ENCODE measurements at places on chromosomes 6 and 20.

DNA sequence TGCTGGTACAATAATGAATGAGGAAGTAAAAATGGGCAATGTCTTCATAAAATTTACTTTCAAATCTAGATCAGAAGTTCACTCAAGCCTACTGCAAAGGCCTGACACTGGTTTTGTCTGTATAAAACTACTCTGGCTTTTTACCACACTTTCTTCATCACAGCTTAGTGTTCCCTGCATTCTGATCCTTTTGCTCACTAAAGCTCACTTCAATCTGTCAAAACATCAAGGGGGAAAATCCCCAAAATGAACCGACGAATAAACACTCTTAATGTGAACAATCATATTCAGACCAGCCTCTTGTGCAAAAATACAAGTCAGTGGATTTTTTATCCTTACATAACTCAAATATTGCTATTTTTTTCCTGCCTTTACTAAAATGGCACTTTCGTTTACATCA lies 98.5 kb downstream of the PRDM1 start:
- no peak for DNase-seq

DNA sequence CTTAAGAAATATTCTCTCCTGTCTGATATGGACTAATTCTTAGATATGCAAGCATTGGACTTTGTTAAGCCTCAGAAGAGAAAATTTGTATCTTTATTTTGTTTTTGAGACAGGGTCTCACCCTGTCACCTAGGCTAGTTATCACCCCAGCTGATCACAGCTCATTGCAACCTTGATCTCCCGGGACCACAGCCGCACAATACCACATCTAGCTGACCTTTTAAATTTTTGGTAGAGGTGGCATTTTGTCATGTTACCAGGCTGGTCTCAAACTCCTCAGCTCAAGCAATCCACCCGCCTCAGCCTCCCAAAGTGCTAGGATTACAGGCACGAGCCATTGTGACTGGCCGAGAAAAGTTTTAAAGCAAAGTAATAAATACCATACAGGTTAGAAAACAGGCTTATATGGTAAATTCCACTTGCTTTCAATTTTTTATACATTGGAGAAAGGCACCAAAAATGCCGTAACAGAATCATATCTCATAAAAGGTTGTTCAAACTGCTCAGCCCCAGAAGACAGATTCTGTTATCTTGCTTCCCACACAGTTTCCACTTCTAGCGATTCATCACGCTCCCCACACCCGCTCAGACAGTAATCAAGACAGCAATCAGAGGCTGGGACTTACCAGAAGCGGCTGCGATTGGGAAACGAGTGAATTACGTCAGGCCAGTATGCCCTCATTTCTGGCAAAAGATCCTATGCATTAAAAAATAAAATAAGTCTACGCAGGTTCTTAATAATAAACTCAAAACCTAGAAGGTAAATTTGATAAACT lies 13.8 kb downstream of the RNASET2 start:
- no peak for DNase-seq

DNA sequence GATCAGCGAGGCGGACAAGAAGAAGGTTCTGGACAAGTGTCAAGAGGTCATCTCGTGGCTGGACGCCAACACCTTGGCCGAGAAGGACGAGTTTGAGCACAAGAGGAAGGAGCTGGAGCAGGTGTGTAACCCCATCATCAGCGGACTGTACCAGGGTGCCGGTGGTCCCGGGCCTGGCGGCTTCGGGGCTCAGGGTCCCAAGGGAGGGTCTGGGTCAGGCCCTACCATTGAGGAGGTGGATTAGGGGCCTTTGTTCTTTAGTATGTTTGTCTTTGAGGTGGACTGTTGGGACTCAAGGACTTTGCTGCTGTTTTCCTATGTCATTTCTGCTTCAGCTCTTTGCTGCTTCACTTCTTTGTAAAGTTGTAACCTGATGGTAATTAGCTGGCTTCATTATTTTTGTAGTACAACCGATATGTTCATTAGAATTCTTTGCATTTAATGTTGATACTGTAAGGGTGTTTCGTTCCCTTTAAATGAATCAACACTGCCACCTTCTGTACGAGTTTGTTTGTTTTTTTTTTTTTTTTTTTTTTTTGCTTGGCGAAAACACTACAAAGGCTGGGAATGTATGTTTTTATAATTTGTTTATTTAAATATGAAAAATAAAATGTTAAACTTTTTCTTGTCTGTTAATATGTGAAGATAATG lies 2.2 kb downstream of the HSPA1B start:
- no peak for DNase-seq

DNA sequence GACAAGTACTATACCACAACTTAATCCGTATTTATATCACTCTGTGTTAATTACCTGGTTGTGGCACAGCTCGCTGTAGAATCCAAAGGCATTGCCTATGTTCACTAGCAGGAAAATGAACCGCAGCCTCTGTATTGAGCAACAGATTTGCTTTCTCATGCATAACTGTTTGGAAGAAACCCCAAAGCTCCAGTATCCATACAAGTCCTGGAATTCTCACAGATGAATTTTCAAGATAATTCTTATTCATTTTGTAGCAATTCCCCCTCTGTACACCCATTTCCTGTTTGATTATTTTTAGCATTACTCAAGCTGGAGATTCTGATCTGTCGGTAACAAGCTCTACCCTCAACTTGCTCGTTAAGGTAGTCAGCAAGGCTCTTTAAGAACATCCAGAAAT lies 63.5 kb downstream of the STMND1 start:
- DNase-seq: no peak

DNA sequence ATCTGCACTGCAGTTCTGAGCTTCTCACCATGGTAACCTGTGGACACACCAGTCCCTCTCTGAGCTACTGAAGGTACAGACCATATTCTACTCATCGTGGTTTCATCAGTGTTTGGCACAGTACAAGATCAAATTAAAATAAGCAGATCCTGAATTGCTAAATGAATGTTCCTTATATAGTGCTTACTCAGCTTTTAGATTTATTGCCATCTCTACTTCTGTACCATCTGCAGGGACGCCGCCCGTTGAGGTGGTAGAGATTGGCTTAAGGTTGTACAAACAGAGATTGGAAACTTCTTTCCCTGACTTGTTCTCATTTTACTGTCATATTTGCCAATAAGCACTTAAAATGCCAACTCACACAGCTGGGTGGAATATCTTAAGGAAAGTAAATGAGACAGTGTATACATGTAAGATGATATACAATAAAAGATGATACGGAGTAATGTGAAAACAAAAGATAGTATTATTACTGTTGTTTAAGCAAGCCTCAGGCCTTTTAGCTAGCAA lies 223.4 kb upstream of the FOXQ1 start:
- DNase-seq: no peak

DNA sequence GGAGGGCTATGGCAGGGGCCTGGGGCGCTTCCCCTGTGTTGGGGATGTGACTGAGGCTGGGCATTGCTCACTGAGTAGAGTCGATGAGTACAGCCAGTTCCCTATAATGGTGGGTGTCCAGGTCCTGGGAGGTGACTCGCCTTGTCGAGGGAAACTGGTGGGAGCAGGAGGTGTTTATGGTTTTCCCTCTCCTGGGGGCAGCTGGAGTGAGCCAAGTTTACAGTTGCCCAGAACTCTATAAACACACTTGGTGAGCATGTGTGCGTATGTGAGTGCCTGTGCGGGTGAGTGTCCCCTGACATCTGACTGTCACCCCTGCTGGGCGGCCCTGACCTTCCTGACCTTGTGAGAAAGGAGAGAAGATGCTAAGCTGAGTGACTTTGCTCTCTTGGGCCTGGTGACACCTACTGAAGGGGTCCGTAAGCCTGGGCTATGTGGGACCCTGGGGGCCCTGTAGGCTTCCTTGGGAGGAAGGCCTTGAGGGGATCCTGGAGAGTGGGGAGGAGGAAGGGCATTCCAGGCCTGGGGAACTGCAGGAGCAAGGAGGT lies 65.9 kb downstream of the VEGFA start:
- no peak for DNase-seq

GRCh38 chr20:37066168-37066567 lies 29.6 kb downstream of the RBL1 start:
- DNase-seq: no peak

GRCh38 chr6:30720738-30721197 lies 616 bp downstream of the TUBB start:
- peak; percentile 24 for DNase-seq

- DNase-seq: no peak
These were observed 2.1 kb downstream of the NQO2 start for GRCh38 chr6:3001773-3002293.

DNA sequence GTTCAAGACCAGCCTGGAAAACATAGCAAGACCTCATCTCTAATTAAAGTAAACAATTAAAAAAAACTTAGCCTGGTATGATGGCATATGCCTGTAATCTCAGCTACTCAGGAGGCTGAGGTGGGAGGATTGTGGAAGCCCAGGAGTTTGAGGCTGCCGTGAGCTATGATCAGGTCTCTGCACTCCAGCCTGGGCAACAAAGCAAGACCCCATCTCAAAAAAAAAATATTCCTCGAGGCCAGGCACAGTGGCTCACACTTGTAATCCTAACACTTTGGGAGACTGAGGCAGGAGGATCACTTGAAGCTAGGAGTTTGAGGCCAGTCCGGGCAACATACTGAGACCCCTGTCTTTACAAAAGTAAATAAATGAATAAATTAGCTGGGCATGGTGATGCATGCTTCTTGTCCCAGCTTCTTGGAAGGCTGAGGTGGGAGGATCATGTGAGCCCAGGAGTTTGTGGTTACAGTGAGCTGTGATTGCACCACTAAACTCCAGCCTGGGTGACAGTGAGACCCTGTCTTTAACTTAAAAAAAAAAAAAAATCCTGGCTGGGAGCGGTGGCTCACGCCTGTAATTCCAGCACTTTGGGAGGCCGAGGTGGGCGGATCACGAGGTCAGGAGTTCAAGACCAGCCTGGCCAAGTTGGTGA lies 9.3 kb upstream of the C2 start:
- no peak for DNase-seq

DNA sequence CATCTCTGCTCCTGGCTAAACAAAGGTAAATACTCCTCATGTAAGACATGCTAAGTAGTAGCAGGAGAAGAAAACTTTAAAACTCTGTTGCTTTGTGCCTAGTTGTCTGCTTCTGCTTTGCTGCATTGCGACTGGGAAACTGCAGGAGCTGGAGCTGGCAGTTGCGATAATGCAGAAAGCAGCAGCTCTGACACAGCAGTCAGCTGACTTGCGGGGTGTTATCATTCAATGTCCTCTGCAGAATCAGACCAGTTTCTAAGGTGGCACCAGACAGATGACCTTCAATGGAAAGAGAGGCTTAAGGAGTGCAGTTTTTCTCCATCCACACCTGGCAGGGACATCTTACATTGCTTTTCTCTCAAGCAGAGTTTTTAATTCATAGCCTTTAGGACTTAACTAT lies 69.9 kb upstream of the SOX4 start:
- no peak for DNase-seq

DNA sequence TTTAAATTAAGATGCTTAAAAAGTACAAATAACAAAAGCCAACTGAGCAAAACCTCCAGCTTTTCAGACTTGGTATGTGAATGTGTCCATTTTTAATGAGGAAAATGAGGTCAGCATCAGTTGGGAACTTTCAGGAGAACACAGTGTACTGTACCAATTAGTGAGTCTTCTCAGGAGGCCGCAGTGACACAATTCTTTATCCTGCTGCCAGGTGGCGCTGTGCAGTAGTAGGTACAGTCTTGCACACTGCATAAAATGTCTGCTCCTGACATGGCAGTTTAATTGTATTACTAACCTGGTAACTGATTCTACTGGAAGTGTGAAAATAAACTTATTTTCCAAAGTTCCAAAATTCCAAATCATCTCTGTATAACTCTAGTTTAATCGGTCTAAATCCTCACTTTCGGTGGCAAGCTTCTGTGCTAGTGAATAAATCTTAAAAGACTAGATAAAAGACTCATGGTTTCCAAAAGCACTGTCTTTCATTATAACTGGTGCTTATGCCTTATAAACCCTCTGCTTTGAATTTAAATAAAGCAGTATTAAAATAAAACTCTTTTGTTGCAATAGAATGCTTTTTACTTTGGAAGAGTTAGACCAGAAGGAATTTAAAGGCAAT lies 214.8 kb upstream of the MMS22L start:
- DNase-seq: peak; percentile 18

DNA sequence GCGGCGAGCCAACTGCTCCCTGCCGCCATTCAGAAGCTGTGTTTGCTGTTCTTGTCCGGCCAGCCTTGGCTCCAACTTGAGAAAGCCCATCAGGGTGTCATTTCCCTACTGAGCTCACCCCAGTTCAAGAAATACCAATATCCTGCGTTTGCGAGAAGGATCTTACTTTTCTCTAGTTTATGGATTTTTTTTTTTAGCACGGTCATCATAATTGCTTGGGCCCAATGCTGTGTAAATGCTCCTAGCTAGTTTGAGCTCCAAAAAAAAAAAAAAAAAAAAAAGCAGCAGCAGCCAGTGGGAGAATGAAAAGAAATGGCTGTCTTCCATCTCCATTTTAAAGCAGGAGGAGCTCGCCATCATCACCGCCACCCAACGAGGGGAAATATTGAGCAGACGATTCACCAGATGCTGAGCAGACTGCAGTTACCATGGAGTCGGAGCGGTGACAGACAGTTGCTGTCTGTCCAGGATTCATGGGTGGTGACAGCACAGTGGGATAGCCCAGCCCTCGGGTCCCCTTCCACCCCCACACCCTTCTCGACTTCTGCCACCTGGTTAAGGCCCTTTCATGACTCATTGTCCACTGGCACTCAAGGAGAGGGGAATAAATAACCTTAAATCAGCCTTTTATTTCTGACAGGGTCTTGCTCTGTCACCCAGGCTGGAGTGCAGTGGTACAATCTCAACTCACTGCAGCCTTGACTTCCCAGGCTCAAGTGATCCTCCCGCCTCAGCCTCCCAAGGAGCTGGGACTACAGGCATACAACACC lies 132.4 kb upstream of the SNX9 start:
- no peak for DNase-seq

DNA sequence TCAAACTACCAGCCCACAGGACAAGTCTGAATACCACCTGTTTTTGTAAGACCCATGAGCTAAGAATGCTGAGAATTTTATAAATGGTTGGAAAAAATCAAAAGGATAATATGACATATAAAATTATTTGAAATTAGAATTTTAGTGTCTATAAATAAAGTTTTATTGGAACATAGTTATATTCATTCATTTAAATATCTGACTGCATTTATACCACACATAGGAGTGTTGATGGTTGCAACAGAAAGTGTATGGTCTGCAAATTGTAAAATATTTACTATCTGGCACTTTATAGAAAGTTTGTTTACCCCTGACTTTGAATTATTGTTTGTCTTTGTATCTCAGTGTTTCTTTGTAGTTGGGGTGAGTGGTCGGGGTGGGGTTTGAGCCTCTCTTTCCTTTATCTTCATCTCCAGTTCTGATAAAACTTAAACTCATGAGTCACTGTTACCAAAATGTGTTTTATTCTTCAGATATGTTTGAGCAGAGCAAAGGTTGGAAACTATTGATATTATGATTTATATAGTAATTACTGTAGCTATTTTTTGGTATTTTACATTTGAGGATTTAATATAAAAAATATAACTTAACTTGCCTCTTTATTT lies 55.5 kb downstream of the CD2AP start:
- no peak for DNase-seq

GRCh38 chr6:44735630-44735963 lies 348.1 kb downstream of the CDC5L start:
- DNase-seq: no peak

DNA sequence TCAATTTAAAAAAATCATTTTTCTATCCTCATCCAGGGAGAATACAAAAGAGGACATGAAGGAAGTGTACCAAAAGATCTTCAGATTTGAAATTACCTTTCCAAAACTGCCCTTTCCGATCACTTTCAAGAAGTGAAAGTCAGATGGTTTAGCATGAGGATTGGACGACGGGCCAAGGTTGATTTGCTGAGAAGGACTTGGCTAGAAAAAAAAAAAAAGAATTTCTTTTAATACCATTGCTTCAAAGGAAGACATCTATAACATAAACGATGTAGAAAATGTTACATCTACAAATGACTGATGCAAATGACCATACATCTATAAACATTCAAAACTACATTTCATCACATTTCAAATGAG lies 120.9 kb upstream of the SLC2A12 start:
- no peak for DNase-seq
